Placental pericyte (primary cell): ENCODE measurements at places on chromosomes 3 and 15. TPM values are rescaled to one million over a fixed set of nuclear protein-coding genes. Genes with fewer than 3 reads are reported as not detected.

CCDC191 gene
- 1.1 and 2.0 TPM in 2 replicates for total RNA-seq

ANAPC13 gene
- 59.3 and 67.2 TPM in 2 replicates for total RNA-seq

PROK2 gene
- total RNA-seq, result not detected in 2 replicates

MASP1 gene
- 71.7 and 214 TPM in 2 replicates for total RNA-seq

CHL1 gene
- total RNA-seq, result not detected in 2 replicates

CPLX3 gene
- not detected in 2 replicates for total RNA-seq

HIGD2B gene
- not detected in 2 replicates for total RNA-seq

KBTBD13 gene
- total RNA-seq, result not detected in 2 replicates

ABHD14A gene
- total RNA-seq, result 11.3 and 16.6 TPM in 2 replicates

DUOX2 gene
- not detected in 2 replicates for total RNA-seq

DAZL gene
- 0.14 TPM in 1 of 2 replicates, not detected in the other for total RNA-seq

PLSCR2 gene
- total RNA-seq, result not detected in 2 replicates

NR1I2 gene
- total RNA-seq, result under 0.01 TPM in 1 of 2 replicates, not detected in the other

CAMKV gene
- total RNA-seq, result not detected in 2 replicates

CCDC174 gene
- 11.9 and 36.5 TPM in 2 replicates for total RNA-seq

SYNPR gene
- total RNA-seq, result not detected in 2 replicates

MYLK gene
- total RNA-seq, result 170 and 233 TPM in 2 replicates

PLXNA1 gene
- 98.0 and 111 TPM in 2 replicates for total RNA-seq

ALPK3 gene
- total RNA-seq, result 0.57 and 1.5 TPM in 2 replicates

TMC3 gene
- not detected in 2 replicates for total RNA-seq
